T-helper 2 cell (primary cell): ENCODE measurements at places on chromosomes 6 and 20.

- no peak for DNase-seq
These were observed 361.4 kb downstream of the SAMD5 start for GRCh38 chr6:147869869-147870268.

GRCh38 chr6:160238761-160239751, 19.6 kb downstream of the SLC22A2 start:
- DNase-seq: no peak

- DNase-seq: no peak
These were observed 100.2 kb upstream of the CDYL start for GRCh38 chr6:4676016-4676415.

GRCh38 chr6:163837691-163838431, 423.3 kb downstream of the QKI start:
- DNase-seq: no peak

GRCh38 chr6:118188561-118188960, 281.5 kb downstream of the SLC35F1 start:
- no peak for DNase-seq
